ENCODE measurements at places on chromosomes 6 and 20.

DNA sequence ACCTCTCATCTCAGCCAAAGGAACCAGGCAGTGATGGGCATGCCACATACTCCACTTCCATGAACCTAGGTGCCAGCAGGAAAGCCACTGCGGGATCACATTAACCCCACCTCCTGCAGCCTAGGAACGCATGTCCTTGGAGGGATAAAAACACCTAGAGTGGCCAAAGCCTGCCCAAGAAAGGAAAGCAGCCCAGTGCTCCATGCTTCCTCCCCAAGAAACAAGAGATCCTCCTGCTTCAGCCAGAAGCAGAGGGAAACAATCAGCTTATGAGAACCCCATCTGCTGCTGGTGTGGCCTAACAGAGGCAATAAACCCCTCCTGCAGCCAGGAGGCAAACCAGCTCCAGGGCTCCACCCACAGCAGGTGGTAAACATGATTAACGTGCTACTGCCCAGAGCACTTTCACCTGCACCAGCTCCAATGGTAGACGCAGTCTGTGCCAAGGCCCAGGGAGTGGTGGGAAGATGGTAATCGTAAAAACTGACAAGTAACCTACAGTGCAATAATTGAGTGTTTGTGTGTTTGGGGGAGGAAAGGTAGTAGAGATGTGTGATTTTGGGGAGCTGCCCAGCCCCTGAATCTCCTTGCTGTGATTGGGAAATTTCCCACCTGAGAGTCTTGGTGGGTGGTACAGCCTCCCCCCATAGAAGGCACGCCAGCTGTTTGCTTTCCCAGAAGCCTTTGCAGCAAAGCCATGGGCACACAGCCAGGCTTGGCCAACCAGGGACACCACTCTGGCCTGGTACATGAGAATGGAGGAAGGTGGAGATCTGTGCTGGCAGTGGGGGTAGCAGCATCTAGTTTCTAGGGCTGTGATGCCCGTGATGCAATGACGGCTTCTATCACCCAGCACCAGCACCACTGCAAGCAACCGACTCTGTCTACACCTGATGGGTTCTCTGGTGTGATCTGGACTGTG lies 50.6 kb upstream of the TBC1D7 start:
- DNase-seq: no peak

DNA sequence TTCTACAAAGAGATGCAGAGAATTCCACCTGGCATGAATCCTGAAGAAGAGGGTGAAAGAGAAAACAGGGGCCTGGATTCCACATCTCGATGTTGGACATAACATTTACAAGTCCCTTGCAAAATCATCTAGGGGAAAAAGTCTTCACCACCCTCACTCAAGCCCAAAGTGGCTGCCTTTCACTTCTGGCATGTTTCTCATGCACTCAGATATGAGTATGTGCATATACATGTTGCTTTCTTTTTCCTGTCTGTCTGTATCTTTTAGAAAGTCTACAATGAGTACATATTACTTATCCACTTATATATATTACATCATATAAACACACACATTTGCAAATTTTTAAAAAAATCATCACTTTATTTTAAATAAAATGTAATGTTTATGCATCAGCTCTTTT lies 159.3 kb downstream of the KIF6 start:
- DNase-seq: no peak

- no peak for DNase-seq
These were observed 44.1 kb downstream of the CTNNBL1 start for GRCh38 chr20:37737826-37738420.

GRCh38 chr20:19679900-19680495 lies 78.1 kb upstream of the RIN2 start:
- no peak for DNase-seq

- no peak for DNase-seq
These were observed 30.9 kb downstream of the LBP start for GRCh38 chr20:38377039-38377685.

DNA sequence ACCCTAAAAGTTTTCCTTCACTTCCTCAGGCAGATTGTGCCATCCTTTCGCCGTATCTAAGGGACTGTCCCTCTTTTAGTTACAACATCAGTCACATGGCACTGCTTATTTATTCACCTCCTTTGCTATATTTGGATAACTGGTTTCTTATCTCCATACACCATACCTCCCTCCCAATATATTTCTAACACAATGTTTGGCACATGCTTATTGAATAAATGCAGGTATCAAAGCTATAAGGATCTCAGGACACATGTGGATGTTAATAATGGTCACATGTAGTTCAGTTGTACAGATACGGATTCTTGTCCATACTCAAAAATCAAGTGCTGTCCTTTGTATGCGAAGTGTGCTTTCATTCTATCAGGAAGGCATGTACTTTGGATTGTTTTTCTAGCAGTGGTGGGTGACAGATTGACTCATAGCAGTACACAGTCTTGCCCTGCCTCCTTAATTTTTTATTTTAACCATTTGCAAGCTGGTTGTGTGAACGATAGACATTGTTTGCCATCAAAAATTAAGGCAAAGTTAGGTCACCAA lies 407.1 kb upstream of the RUNX2 start:
- DNase-seq: no peak

DNA sequence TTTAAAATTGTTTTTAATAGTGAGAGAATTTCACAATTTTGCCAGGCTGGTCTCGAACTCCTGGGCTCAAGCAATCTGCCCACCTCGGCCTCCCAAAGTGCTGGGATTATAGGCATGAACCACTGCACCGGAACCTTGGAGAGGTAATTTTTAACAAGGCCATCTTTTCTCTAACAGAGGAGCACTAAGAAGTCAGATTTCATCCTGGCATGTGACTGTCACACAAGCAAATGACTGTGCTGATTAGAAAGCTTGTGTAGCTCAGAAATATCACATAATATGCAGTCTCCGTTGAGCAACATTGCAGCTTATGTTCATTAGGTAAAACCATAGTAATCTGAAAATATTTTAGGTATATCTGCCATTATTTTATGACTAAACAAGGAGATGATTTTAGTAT lies 156.0 kb downstream of the CCDC170 start:
- no peak for DNase-seq

DNA sequence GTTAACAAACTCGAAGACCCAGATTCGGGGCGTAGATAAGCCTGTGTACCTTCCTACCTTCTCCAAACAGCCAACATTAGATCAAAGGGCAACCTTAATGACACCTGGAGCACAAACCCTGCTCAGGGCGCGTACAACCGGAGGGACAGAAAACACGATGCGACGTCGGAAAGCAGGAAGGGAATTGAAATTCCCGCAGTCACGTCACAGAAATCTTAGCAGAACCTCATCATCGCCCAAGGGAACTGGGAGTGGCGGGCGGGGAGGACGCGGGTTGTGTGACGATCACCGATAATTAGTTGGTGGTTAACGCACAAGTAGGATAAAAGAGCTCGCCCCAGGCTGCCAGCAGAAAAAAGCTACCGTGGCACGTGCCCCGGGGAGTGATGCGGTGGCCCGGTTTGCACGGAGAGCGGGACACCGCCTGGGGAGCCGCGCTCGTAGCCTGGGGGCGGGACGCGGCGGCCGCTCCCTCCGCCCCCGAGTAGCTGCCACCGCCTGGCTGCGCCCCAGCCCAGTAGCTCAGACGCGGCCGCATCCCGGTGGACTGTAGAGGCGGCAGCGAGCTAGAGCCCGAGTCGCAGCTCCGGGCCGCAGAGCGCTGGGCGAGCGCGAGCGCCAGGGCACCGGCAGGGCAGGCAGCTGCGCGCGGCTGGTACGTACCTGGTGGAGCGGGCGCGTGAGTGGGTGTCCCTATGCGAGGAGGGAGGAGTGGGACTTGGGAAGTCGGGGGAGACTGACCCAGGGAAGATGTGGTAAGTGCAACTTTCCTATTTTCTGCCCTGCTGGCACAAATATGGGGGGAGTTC lies at the start of gene PKIB:
PKIB (plus strand) TSS at position 525 of the 809 bp plus-strand sequence. CDS start 107,390 bp downstream, outside the sequence.
- DNase-seq: peak; percentile 35
